ENCODE measurements at places on chromosomes 6 and 20.

DNA sequence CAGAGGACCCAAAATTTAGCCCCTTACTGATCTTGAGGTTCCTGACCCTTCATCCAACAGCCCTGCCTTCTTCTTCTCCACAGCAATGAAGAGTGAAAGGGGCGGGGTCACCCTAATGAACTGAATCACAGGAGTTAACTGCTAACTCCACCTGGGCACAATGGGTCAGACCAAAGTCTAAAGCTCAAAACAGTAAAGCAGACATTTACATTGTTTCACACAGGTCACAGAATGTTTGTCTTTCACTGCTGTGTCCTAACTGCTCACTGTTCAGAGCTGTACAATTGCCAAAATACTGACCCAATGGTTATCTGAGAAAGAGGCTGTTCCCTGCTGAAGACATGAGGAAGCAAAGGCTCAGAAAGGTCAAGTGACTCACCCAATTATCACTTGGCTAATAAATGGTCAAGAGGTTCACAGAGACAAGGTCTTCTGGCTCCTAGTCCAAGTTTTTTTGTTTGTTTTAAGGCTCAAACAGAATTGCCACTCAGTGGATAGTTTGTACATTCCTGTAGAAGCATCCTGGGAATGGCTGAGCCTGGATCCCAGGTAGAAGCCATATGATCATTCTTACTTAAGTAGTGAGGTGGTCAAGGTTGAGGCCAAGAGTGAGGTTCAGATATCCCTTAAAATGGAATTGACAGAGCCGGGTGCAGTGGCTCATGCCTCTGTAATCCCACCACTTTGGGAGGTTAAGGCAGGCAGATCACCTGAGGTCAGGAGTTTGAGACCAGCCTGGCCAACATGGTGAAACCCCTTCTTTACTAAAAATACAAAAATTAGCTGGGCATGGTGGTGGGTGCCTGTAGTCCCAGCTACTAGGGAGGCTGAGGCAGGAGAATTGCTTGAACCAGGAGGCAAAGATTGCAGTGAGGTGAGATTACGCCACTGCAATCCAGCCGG, 35.1 kb upstream of the FAM83C start:
- no peak for DNase-seq

DNA sequence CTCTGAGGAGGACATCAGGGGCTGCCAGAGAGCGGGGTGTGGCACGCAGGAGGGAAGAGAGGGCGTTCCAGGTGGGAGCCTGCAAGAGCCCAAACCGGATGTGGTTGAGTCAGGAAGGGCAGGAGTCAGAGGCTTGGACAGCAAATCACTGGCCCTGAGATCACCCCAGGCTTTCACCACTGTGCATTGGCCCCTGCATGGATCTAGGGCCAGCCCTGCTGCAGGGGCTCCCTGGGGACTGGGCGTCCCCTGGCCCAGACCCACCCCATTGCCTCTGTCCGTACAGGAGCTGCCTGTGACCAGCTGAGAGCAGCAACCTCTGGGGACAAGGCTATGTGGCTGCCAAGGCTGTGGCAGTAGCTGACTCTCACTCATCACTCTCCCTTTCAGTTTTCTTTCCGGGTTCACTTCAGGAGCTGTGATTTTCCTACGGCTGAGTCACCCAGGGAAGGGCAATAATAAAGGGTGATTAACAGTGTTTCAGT, 33.9 kb downstream of the KCNK17 start:
- DNase-seq = no peak

DNA sequence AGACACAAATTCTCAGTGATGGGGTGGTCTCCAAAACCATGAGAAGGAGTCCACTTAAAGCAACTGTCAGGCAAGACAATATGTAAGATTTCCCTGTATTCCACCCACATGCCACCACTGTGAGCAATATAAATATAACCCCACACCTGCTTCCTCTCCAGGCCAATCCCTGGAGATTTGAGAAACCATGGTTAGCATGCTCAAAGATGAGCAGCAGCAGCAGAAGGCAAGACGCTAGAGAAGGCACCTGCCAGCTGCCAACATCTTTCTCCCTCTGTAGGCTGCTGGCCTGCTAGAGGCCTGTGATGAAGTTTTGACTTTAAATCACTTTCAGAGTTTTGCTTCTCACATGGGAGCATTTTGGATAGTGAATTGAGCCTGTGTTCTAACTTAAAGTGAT, 7.9 kb upstream of the SOD2 start:
- DNase-seq = no peak

DNA sequence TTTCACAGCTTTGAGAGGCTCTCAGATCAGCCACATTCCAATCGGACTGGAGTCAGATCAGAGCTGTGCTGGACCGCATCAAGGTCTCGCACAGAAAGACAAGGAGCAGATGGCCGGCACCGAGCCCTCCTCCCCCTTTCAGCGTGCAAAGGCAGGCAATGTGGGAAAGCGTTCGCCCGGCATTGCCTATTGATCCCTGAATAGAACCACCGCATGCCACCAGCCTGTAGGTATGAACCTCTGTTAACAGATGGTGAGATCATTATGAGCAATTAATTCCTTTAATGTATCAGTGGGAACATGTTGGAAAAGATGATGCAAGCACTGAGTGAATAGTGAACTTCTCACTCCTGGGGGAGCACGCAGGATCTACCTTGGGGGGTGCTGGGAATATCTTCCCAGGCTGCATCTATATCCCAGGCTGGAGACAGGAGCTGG, 117.5 kb upstream of the ID4 start:
- DNase-seq = no peak

DNA sequence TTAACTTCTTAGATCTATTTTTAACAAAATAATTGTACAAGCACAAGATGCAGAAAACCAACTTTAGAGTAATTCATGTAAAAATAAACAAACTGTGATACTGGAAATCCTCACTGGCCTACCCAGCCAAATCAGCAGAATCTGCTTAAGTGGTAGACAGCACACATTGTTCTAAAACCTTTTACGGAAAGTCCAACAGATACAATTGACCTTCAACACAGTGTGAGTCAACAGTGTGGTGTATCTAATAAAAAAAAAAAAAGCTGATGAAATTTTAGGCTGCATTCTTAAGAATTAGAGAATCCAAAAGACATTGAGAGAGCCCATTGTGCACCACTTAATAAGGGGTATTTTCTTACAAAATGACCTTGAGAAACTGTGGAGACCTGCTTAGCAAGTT, 174.5 kb downstream of the COL21A1 start:
- DNase-seq = no peak

GRCh38 chr6:135575629-135576028, 78.1 kb upstream of the AHI1 start:
- no peak for DNase-seq

DNA sequence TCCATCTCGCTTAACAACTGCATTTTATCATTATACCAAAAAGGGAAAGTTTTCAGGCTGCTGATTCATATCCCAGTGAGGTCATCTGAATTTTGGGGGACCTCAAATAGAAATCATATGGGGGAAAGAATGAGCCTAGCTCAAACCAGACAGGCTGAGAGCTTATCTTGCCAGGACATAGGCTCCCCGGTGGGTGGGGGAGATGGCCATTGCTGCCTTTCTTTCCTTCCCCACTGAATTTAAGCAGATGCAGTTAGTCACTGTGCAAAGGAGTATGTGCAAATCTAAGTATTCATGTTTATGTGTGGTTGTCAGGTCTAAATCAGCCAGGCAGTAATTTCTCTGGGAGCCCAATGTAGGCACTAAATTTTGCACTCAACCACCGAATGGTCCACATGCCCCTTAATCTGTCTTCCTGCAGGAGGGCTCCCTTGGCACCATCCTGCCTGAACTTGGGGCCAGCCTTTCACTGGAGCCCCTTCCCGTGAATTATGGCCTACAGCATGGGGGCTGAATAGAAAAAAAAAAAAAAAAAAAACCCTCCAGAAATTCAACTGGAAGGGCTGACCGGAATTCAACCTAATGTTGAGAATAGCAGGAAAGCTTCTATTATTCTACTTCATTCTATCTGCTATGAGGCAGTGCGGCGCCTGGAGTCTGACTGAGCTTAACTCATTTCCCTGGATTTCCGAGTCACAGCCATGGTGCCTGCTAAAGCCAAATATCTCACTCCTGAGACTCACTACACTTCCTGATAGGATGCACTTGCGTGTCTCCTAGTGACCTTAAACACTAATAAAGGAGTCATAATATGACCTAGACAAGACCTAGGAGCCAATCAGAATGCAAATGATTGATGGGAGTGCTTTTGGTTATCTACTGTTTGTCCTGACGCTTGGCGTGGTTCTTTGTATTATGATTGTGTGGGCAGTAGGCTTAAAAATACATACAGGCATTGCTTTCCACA, 161.5 kb upstream of the HEY2 start:
- no peak for DNase-seq

- DNase-seq = no peak
Measured at GRCh38 chr6:111121789-111122350, 34.6 kb downstream of the SLC16A10 start.

- DNase-seq = no peak
Measured at GRCh38 chr6:4774715-4775493, 1.3 kb upstream of the CDYL start.

GRCh38 chr6:26568601-26569432, 27.9 kb upstream of the ABT1 start:
- peak; percentile 90 for DNase-seq

DNA sequence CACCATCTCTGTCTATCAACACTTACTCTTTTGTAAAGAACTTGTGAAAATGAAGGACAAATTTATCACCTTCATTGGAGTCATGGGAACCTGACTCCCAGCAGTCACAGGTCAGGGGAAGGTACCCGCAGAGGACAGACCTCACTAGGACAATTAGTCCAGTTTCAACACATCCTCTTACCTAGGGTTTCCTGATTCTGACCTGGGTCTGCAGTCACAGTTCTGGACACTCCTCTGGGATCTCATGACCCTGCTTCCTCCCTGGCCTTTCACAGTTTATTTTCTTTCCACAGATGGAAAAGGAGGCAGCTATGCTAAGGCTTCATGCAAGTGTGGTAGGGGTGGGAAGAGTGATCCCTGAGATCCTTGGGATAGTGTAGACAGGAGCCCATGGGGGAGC, 15.7 kb downstream of the HLA-A start:
- no peak for DNase-seq

- DNase-seq = no peak
Measured at GRCh38 chr20:8457978-8458377, 325.9 kb downstream of the PLCB1 start.

- DNase-seq = no peak
Measured at GRCh38 chr6:125149256-125150144, 4.1 kb upstream of the TPD52L1 start.

- no peak for DNase-seq
Measured at GRCh38 chr6:28982476-28983266, 22.4 kb downstream of the ZNF311 start.

GRCh38 chr6:3367630-3368029, 89.2 kb downstream of the SLC22A23 start:
- no peak for DNase-seq

GRCh38 chr6:125549202-125549884, 200.1 kb upstream of the HEY2 start:
- no peak for DNase-seq

DNA sequence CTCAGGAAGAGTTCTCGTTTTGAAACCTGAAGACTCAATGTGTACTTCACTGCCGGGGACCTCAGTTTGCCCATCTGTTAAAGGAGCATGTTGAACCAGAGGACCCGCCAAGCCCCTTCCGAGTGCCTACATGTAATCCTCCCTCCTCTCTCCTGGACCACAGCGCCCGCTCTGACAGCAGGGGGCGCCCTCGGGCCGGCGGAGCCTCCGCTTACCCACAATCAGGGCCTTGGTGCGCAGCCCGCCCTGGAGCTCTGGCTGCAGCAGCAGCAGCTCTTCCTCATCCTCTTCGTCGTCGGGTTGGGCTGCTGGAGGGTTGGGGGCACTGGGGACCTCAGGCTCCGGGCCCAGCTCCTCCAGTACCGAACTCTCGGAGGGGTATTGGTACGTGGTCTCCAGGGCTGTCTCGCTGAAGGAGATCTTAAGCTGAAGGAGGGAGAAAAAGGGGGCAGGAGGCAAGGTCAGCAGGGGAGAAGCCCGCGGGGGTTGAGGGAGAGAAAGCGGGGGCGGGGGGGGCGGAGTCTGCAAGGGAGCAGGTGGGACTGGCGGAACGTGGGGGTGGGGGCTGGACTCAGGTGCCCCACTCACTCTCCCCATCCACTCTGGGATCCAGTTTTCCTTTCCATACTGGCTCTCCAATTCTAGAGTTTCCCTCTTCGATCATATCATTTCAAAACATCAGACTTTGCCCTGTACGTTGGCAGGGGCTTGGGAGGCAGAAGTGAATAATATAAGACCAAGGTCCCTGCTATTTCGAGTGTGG, 6.3 kb upstream of the DHX16 start:
- peak; percentile 70 for DNase-seq

DNA sequence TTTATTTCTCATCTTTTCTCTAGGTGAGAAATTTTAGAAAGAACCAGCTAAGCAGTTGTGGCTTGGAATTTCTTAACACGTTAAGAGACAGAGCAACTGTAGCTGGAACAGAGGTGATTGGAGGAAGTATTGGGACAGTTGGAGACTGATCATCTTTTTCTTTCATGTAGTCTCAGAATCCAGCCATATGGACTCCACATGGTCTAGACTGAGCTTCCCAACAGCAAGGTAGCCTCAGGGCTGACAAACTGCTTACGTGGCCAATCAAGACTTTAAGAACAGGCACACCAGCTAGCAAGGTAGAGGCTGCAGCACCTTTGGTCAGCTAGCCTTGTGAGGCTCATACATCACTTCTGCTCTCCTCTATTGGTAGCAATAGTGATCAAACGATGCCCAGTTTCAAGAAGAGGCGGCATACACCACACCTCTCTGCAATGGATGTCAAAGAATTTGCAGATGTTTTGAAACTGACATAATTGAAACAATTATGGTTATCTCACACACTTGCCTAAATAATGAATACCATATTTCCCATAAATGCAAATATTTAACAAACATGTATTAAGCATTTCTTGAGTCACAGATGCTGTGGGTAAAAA, 590.5 kb upstream of the SLC35B3 start:
- DNase-seq = no peak

DNA sequence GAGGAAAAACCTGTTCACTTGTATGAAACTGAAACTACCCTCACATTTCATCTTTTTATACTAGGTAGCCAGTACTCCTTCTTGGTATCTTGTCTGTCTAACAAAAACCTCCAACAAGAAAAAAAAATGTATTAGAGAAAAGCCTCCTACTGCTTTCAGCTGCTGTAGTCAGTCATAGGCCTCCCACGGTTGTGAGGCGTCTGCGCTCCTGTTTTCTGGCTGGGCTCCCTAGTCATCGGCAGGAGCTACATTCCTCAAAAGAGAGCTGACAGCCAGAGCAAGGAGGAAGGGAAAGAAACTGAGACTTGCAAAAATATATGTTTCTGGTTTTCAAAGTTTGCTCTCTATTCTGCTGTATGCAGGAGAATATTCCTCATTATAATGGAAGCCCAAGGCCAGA, 517.0 kb downstream of the LMBRD1 start:
- DNase-seq = no peak

- DNase-seq = peak; percentile 75
Measured at GRCh38 chr20:60365882-60366281, 407.7 kb downstream of the CDH26 start.

DNA sequence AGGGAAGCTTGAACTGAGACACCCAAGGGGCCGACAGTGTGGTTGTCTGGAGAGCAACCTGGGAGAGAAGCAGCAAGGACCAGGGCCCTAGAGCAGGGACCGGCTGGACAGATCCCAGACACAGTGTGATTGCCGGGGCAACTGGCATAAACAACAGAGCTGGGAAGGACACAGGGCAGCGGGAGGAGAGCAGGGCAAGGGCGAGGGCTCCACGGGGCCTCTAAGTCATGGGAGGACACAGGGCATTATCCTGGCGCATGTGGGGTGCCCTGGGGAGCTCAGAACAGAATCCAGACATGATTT, 31.1 kb upstream of the CCR6 start:
- DNase-seq = no peak
